ENCODE measurements at places on chromosomes 2 and 18.
A peak's percentile ranks its signal among the peaks of the same experiment; 100 is the strongest.

- no peak for DNase-seq
Observed at GRCh38 chr2:188725746-188726360, 248.3 kb upstream of the COL3A1 start.

DNA sequence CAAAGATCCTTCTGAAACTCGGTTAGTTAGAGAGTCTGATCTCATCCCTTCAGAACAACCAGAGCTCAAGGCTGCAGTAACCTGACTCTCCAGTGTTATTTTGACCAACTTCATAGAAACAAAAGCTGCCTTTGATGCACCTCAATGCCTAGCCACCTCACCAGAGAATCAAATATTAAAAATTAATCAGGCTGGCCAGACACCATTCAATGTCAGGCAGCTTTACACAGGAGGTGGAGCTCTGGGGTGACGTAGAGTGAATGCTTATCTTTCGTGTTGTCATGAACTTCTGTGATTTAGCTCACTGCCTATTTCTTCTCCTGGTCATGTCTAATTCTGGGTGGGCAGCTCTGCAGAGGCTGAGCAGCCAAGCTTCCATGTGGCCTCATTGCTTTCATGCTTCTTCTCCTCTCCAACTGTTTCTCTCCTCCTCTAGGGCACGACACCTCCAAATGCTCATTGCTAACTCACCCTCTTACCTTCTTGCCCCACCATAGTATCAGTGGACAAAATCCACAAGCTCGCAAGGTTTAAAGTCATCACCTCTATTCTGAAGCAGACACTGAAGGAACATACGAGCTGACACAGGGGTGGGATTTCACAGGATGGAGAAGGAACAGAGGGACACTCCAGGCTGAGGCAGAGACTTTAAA is 39.4 kb downstream of the AAK1 start:
- no peak for DNase-seq

GRCh38 chr2:130827502-130828251 is 9.0 kb upstream of the ARHGEF4 start:
- DNase-seq: no peak

DNA sequence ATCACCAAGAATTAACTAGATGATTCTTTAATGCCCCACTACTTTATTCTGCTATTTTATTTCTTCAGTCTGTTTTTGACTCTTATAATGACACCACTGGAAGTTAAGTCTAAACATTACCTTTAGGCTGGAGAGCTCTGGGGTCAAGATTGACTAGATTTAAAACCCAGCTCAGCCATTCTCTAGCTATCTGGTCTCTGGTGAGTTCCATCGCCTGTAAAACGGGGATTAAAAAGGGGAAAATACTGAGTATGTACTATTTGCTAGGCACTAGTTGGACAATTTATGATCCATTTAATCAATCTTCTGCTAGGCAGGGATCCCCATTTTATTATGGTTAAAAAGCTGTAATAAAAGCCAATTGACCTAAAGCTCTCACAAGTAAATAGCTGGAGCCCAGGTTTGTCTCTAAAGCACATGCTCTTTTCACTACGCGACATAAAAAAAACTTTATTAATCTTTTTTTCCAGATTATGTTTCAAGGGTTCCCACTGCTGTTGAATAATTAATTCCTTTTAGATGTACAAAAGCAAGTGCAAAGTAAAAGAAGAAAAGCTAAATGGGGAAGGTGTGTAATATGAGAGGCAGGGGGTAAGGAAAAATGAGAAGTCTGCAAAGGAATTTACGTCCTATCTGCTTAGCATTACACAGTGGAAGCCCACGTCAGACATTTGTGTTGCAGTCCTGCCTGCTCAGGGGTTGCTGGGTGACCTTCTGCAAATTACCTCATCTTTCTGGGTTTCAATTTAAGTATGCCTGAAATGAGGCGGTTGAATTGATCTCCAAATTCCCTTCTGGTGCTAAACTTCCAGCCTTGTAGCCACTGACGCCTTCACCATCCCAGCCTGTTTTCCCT is 918 bp upstream of the NABP1 start:
- peak; percentile 32 for DNase-seq

GRCh38 chr2:218895759-218896500 is 15.3 kb downstream of the WNT10A start:
- no peak for DNase-seq

DNA sequence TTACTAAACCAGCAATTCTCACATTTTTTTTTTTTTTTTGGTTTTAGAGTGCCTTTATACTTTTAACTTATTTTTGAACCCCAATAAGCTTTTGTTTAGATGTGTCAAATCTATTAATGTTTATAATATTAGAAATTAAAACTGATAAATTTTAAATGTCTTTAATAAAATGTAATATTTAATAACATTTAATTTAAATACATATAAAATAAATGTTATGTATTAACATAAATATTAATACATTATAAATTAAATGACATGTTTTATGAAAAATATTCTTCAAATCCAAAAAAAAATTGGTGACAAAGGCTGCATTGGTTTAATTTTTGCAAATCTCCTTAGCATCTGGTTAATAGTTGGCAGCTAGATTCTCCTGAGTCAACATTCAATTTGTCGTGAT is 163.7 kb downstream of the PRPF40A start:
- DNase-seq: no peak

- no peak for DNase-seq
Observed at GRCh38 chr18:59340312-59340711, 18.8 kb downstream of the LMAN1 start.

- DNase-seq: no peak
Observed at GRCh38 chr18:11502368-11502767, 107.0 kb upstream of the SLC35G4 start.

- DNase-seq: no peak
Observed at GRCh38 chr2:147630585-147630984, 214.2 kb upstream of the ACVR2A start.

- no peak for DNase-seq
Observed at GRCh38 chr2:239344857-239345216, 56.0 kb downstream of the HDAC4 start.

GRCh38 chr2:121309801-121310200 is 24.8 kb upstream of the TFCP2L1 start:
- no peak for DNase-seq

GRCh38 chr2:235011607-235011928 is 59.8 kb downstream of the SH3BP4 start:
- DNase-seq: no peak

GRCh38 chr2:127776122-127776780 is 34.7 kb downstream of the WDR33 start:
- DNase-seq: no peak

GRCh38 chr2:224650815-224651439 is 65.2 kb downstream of the CCDC195 start:
- no peak for DNase-seq

DNA sequence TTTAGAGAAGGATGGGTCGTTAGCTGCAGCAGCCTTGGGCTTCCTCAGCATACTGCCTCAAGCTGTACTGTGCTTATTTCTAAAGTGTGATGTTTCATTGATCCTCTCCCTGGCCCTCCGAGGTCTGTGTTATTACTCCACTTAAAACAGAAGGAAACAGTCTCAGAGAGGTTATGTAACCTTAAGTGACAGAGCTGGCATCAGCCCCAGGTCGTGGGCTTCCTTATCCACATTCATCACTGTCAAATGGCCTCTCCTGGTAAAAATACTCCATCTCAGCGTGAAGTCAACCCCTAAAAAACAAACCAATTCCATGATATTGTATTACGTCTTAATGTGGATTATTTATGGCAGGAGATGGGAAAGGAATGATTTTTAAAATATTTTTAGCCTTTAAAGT is 153.3 kb upstream of the NOSTRIN start:
- peak; percentile 32 for DNase-seq

GRCh38 chr18:58894930-58895329 is 30.3 kb downstream of the ZNF532 start:
- peak; percentile 36 for DNase-seq

GRCh38 chr2:102771114-102771513 is 9.3 kb downstream of the TMEM182 start:
- DNase-seq: no peak

- no peak for DNase-seq
Observed at GRCh38 chr2:149141046-149141445, 102.5 kb downstream of the LYPD6B start.

DNA sequence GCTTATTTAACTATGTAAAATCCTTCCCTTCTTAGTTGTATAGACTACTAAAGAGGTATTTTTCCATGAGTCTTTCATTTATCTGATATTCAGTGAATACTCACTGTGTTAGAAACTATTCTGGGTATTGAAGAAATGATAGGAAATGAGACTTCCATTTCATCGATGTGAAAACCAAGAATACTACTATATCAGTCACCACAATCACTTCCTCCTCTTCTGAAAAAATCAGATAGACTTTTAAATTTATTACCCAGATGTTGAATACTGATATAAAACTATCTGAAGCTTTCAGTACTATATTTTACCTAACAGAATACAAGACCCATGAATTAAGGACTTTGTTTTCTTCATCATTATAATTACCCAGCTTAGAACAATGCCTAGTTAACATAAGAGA is 1801.1 kb upstream of the CELF4 start:
- no peak for DNase-seq

Measured in left cardiac atrium (tissue), 4 donors.